ENCODE measurements at places on chromosomes 2 and 18.
A peak's percentile ranks its signal among the peaks of the same experiment; 100 is the strongest.

DNA sequence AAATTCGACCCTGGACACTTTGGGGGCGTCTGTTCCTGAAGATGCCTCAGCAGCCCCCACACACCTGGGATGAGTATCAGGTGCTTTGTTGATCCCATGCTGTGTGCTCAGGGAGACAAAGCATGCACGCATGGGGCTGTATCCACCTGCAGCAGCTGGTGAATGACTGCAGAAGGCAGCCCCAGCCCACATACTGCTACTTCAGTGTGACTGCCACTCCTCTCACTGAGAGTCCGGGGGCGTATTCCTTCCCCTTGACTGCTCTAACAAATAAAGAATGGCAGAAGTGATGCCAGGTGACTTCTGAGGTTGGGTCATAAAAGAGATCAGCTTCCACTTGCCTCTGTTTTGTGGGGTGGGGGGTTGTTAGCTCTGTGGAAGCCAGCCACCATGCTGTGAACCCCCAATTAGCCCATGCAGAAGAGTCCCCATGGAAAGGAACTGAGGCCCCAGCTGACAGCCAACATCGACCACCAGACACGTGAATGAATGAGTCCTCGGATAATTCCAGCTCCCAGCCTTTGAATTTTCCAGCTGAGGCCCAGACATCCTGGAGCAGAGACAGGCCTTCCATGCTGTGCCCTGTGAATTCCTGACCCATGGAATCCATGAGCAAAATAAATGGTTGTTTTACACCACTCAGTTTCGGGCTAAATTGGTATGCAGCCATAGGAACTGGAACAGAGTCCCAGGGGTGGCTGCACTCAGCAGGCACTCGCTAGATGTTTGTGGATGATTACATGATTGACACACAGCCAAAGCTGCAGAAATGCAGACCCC lies 289.3 kb downstream of the CELF4 start:
- no peak for DNase-seq
- H3K36me3 ChIP-seq: no peaks in the 10 kb centered on the region
- no peaks in the 10 kb centered on the region for H3K4me1 ChIP-seq
- no peak overlapping the region for H3K4me3 ChIP-seq

DNA sequence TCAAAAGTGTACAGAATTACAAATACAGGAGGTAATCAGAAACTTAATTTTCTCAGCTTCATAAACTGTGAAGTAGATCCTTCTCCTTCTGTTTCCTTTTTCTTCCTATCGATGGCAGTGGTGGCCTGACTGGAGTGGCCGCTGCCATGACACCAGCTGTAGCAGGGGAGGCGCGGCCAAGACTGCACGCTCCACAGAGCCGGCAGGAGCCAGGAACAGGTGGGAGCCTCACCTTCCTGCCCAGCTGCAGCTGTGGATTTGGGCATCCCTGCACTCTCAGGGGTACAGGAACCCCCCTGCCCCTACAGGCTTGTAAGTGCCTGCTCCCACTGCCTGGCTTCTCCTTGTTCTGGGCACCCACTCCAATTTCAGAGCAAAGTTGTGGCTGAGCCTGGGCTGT lies 76.1 kb downstream of the EPB41L3 start:
- no peak overlapping the region for H3K4me3 ChIP-seq
- H3K4me1 ChIP-seq: peaks cover 9% of the 10 kb centered on the region
- no peaks in the 10 kb centered on the region for H3K36me3 ChIP-seq
- no peaks in the 10 kb centered on the region for H3K27me3 ChIP-seq
- DNase-seq: no peak
- no peak overlapping the region for H3K27ac ChIP-seq

DNA sequence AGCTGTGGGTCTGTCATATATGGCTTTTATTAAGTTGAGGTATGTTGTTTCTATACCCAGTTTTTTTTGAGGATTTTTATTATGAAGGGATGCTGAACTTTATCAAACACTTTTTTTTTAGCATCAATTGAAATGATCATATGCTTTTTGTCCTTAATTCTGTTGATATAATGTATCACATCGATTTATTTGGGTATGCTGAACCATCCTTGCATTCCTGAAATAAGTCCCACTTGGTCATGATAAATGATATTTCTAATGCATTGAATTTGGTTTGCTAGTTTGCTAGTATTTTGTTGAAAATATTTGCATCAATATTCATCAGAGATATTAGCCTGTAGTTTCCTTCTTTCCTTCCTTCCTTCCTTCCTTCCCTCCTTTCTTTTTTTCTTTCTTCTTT lies 22.5 kb upstream of the CWC22 start:
- DNase-seq: no peak
- no peak overlapping the region for H3K27ac ChIP-seq
- no peaks in the 10 kb centered on the region for H3K4me1 ChIP-seq
- no peak overlapping the region for H3K4me3 ChIP-seq
- H3K27me3 ChIP-seq: no peaks in the 10 kb centered on the region

DNA sequence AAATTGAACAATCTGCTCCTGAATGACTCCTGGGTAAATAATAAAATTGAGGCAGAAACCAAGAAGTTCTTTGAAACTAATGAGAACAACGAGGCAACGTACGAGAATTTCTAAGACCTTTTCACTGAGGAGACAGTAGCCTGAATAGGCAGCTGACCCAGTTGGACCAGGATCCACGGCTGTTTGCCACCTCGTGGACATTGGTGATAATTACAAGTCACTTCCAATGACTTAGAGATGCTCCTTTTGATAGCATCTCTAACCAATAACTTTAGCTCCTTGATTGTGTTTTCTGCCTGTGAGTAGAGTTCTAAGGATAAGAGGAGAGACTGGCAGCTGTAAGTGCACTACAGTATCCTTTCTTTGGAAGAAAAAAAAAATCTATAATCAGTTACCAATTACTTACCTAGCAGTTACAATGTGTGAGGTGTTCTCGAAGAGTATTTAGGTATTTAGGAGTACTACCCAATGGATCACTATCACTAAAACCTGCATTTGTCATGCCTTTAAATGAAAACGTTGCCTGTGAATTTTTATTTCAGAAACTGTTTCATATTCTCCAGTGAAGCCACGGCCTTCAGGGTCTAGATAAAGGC lies 31.3 kb upstream of the CNTNAP5 start:
- no peaks in the 10 kb centered on the region for H3K27me3 ChIP-seq
- H3K4me1 ChIP-seq: no peaks in the 10 kb centered on the region
- DNase-seq: no peak
- no peaks in the 10 kb centered on the region for H3K36me3 ChIP-seq

- peak; percentile 86 for DNase-seq
- H3K4me3 ChIP-seq: peak overlapping the region; percentile 65
Measured at GRCh38 chr2:105744091-105744908, 412 bp upstream of the NCK2 start.

GRCh38 chr18:43524260-43524659 lies 247.0 kb upstream of the SYT4 start:
- no peaks in the 10 kb centered on the region for H3K27me3 ChIP-seq
- H3K27ac ChIP-seq: no peak overlapping the region
- no peak for DNase-seq
- no peak overlapping the region for H3K4me3 ChIP-seq

DNA sequence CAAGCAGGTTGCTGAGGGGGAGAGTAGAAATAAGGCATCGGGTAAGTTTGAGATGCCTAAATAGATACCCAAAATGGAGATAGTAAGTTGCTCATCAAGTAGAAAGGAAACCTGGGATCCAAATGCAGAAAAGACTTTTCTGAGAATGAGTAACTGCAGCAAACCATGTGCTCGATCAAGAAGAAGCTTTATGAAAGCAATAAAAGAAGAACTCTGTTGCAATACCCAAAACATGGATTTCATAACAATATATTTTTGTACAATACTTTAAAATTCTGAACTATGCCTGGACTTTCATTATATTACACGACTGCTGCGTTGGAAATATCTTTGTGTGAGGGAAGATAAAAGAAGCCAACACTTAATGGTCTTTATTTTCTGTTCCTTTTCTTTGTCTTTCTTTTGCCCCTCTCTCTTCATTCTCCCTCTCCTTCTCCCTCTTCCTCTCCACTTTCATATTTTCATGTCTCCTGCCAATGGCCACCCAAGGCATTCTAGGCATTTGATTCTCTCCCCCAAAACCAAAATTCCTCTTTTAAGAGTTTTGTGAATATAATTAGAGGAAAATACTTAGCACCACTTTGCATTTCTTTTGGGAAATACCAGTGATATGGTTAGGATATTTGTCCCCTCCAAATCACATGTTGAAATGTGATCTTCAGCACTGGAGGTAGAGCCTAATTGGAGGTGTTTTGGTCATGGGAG lies 257.6 kb downstream of the MREG start:
- H3K27ac ChIP-seq: no peak overlapping the region
- no peaks in the 10 kb centered on the region for H3K36me3 ChIP-seq
- H3K27me3 ChIP-seq: no peaks in the 10 kb centered on the region
- no peak overlapping the region for H3K4me3 ChIP-seq

DNA sequence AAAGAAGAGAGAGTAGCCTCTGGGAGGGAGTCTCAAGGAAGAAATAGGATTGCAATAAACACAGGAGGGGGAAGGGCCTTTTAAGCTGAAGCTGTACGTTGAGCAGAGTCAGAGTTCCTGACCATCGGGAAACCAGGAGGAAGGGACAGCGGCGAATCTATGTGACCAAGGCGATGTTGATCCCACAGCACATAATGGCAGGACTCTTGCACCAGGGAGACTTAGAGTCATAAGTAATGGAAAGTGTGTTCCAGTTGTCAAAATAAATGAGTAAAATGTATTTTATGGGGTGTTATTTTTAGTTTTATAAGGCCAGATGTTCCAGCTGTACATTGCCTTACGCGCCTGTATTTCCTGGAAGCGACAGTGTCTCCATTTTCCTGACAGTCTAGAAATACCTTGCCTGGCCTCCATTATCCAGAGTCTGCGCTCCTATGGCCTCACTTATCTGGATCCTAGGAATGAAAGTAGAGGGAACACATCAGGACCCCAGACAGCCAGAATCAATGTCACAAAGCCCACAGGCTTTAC lies 152.8 kb upstream of the COPS8 start:
- peaks cover 4% of the 10 kb centered on the region for H3K27me3 ChIP-seq
- no peak overlapping the region for H3K27ac ChIP-seq
- H3K4me3 ChIP-seq: no peak overlapping the region
- peaks cover 7% of the 10 kb centered on the region for H3K4me1 ChIP-seq
- no peak for DNase-seq

- H3K4me3 ChIP-seq: no peak overlapping the region
- H3K27me3 ChIP-seq: no peaks in the 10 kb centered on the region
- no peaks in the 10 kb centered on the region for H3K36me3 ChIP-seq
- no peak for DNase-seq
- no peak overlapping the region for H3K27ac ChIP-seq
- H3K4me1 ChIP-seq: peaks cover 25% of the 10 kb centered on the region
Measured at GRCh38 chr2:12455661-12456060, 261.1 kb upstream of the TRIB2 start.

DNA sequence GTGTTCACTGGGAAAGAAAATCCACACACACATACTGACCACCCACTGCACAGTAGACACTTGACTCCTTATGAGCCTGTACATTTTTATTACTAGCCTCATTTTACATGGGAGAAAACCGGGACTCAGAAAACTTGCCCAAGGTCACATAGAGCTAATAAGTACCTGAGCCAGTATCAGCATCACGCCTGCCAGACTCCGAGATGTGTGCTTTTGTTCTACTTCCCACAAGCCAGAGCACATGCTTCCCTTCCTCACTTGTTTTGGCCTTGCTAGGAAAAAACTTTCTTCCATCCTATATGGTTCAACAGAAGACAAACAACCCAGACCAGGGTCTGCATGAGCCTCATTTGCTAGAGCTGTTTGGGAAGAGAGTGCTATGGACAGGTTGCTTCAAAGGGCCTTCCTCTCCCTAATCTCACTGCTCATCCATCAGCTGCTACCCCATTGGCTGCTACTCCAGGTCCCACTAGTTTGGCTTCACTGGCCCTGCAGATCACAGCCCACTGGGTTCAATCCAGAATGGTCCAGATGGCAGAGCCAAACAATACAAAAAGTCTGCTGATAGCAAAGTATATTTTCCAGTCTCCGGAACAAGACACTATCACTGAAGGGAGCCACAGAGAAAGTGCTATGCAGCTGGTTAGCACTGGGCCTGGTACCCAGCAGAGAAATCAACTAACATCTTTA lies 63.9 kb downstream of the STK39 start:
- DNase-seq: no peak
- peaks cover 22% of the 10 kb centered on the region for H3K4me1 ChIP-seq
- H3K27me3 ChIP-seq: no peaks in the 10 kb centered on the region
- H3K27ac ChIP-seq: no peak overlapping the region

DNA sequence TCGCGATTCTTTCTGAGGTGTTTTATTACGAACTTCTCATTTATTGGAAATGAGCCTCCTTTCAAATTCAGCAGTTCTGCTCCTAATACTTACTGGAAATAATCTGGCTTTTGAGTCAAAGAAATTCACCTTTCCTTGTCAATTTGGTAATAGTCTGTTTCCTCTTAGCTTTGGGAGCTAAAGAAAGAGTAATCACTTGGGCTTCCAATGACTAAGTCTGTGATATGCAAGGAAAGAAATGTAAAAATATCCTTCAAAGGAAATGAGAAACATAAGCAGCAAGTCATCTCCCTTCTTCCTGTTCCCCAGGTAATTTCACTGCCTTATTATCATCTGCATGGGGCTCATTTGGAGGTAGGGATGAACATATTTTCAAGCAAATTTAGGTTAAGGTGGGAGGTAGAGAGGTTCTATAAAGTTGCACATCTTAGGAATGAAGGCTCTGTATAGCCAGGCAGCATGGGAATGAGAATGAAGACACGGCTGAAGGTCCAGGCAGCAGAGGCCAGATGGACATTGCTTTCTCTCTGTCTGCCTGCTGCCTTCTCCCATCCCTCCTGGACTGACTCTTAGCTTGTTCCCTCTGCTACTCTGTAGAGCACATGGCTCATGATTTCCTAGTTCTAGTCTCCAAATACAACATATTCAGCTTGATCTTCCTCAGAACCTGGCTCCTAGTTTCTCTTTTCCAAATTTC lies 1.0 kb downstream of the SPP2 start:
- H3K4me3 ChIP-seq: no peak overlapping the region
- no peaks in the 10 kb centered on the region for H3K36me3 ChIP-seq
- no peaks in the 10 kb centered on the region for H3K4me1 ChIP-seq
- no peak overlapping the region for H3K27ac ChIP-seq
- peaks cover 5% of the 10 kb centered on the region for H3K27me3 ChIP-seq

DNA sequence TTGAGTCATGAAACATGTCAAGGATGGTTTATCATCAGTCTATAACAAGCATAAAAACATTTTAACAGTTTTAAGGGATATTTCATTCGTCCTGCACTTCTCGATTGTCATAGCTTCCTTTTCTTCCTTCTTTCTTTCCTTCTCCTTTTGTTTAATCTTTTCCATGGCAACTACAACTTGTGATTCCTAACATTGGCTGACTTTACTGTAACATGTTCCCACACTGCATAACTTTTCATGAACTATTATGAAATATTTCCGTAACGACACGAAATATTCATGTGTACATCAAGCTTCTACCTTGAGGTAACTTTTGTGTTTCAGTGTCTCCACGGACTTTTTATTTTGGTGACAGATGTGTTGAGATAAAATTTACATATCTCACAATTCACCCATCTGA lies 134.4 kb downstream of the ACTR3 start:
- no peaks in the 10 kb centered on the region for H3K4me1 ChIP-seq
- no peak for DNase-seq
- H3K27me3 ChIP-seq: no peaks in the 10 kb centered on the region
- H3K27ac ChIP-seq: no peak overlapping the region

- no peaks in the 10 kb centered on the region for H3K27me3 ChIP-seq
- H3K4me3 ChIP-seq: no peak overlapping the region
- no peak overlapping the region for H3K27ac ChIP-seq
Measured at GRCh38 chr18:76384861-76385680, 110.0 kb downstream of the ZNF516 start.

GRCh38 chr2:65503746-65504145 lies 71.3 kb upstream of the SPRED2 start:
- no peaks in the 10 kb centered on the region for H3K4me1 ChIP-seq
- no peaks in the 10 kb centered on the region for H3K36me3 ChIP-seq
- H3K4me3 ChIP-seq: no peak overlapping the region
- DNase-seq: no peak
- no peak overlapping the region for H3K27ac ChIP-seq
- H3K27me3 ChIP-seq: no peaks in the 10 kb centered on the region

Measured in upper lobe of right lung (tissue), 1 donor.